Dermis blood vessel endothelial cell (primary cell): ENCODE measurements at places on chromosomes 16 and 17. TPM values are rescaled to one million over a fixed set of nuclear protein-coding genes. Genes with fewer than 3 reads are reported as not detected.

GRCh38 chr17:39677542-39678339 is 9.5 kb downstream of the PNMT start:
- DNase-seq: no peak

DNA sequence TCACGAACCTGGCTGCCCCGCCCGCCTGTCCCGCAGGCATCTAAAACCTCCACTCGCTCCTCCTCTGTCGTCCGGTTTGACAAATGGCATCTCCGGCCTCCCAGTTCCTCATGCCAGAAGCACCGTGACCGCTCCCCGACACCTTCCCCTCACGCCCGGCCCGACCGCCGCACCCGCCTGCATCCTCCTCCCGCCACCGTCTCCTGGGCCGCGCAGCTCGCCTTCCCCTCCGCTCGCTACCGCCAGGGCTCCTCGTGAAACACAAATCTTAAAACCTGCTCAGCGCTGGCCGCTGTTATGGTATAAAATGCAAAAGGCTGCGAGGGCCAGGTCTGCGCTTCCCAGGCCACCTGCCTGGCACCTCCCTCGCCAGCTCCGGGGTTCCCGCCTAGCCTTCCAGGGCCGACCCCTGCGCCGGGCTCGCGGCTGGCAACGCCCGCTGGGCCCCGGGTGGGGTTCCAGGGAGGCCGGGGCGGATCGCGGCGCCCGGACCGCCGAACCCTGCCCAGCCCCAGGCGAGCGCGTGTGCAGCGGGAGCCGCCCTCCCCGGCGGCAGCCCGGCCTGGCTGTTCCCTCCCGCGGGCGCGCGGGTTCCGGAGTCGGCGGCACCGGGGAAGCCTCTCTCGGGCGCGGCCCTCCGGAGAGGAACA is 488 bp downstream of the SPSB3 start:
- DNase-seq: peak; percentile 47

GRCh38 chr17:66777689-66778225 is 57.2 kb upstream of the CACNG5 start:
- no peak for DNase-seq

- DNase-seq: peak; percentile 50
Measured at GRCh38 chr17:17942846-17943245, 29.4 kb downstream of the TOM1L2 start.

DNA sequence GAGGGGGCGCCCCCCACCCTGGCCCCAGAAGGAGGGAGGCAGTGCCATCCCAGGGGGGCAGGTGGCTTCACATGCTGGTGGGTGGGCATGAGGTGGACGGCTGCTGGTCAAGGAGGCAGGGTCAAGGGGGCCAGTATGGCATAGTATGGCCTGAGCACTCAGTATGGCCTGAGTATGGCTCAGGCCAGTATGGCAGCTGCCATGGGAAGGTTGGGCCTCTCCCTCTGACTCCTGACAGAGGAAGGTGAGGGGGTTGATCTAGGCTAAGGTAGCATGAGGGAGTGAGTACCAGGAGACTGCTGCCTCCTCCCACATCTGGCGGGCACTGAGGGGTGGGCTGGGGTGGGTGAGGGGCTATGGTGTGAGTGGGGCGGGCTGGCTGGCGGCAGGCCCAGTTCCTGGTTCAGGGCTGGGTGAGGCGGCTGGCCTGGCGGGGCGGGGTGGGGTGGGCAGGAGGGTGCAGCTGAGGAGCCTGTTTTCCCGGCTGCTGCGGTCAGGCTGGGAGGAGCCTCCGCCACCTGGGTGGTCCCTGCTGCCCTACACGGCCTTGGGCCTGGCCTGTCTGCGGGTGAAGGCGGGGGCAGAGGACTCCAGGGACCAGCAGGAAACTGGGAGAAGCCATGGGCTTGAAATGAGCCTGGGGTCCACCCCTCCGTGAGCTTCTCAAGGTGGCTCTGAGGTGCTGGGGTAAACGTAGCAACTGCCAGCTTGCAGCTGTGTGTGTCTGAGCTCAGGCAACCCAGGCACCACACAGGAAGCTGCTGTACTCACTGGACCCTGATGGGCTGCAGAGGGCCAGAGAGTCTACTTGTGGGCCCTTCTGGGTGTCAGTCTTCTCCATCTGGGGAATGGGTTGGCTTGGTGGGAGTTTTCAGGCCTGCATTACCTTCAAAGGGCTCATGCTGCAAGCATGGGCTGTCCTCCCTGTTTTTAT is 57.0 kb downstream of the RAI1 start:
- DNase-seq: no peak

Gene SP6
- total RNA-seq: 3.1 and 4.8 TPM in 2 replicates

Gene ARHGAP23
- total RNA-seq: 34.9 and 104 TPM in 2 replicates

Gene IRX3
- total RNA-seq: 0.88 and 1.0 TPM in 2 replicates

Gene ARHGAP27
- 61.8 and 66.5 TPM in 2 replicates for total RNA-seq

GRCh38 chr16:86576591-86577313 is 1.6 kb upstream of the FOXL1 start:
- DNase-seq: peak; percentile 54

GRCh38 chr16:70712942-70713341 is 27.1 kb upstream of the MTSS2 start:
- no peak for DNase-seq

DNA sequence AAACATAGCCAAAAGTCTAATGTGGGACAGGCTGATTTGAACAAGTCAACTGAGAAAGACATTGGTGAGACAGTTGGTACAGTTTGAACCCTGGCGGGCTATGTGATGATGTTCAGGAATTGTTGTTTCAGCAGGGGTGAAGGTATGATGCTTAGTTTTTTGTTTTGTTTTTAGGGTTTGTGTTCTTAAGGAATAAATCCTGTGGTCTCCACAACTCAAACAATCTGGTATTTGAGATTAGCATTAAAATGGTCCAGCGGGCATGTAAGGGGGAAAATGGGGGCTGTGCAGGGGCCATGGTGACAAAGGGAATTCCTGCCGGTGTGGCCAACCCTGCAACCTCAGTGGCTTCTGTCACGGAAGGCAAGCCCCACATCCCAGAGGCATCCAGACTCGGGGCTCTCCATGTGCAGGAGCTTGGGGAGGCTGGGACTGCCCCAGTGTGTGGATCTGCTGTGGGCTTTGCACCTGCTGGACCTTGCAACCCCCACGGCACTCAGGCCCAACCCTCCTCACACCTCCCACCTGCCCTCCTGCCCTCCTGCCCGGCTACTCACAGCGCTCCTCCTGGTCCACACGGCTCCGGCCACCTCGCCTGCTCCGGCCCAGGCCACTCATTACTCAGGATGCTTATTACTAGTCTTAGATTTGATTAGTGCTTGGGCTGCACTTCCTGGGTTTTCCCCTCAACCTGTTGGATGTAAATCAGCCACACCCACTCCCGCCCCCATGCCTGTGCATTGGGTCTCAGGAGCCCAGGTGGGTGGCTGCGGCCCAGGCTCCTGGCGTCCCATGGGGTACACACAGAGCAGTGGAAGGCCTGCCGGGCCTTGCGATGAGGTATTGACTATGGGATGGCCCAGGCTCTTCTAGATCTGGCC is at the start of gene TNFRSF13B:
TSS of gene TNFRSF13B (minus strand) at position 661 of the 881 bp plus-strand sequence. CDS start at position 618, 43 bp downstream.
- DNase-seq: no peak

Gene ST6GALNAC2
- total RNA-seq: 0.28 and 0.51 TPM in 2 replicates

DNA sequence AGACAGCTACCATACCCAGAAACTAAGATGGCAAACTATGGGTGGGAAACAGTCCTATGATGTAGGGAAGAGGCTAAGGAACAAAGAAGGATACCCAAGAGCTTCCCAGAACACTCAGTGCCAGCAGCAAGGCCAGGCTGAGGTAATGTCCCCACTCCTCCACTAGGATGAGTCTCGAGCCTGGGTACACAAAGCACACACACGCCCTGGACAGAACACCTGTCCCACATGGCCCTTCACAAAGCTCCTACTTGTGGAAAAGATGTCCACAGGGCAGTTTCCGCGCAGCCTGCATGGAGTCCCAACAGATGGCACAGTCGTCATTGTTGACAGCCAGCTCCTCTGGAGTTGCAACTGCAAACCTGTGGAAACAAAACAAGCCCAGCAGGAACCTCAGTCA is 23.9 kb downstream of the AMFR start:
- peak; percentile 28 for DNase-seq

DNA sequence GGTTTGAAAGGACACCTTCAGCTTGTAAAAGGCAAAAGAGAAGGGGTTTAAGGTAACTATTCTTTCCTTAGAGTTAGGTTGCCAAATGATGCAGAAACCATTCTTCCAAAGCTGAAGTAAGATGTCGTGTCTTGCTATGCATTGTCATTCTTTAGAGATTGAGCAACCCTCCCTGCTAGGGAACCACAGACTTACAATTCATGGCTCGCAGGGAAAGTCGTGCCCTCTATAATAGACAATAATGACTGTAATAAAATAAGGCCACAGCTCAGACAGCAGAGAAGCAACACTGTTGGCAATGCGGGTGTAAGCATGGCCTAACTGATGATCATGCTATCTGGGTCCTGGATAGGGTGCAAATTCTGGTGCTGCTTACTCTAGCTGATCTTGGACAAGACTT is 129.6 kb upstream of the CDH13 start:
- DNase-seq: no peak

DNA sequence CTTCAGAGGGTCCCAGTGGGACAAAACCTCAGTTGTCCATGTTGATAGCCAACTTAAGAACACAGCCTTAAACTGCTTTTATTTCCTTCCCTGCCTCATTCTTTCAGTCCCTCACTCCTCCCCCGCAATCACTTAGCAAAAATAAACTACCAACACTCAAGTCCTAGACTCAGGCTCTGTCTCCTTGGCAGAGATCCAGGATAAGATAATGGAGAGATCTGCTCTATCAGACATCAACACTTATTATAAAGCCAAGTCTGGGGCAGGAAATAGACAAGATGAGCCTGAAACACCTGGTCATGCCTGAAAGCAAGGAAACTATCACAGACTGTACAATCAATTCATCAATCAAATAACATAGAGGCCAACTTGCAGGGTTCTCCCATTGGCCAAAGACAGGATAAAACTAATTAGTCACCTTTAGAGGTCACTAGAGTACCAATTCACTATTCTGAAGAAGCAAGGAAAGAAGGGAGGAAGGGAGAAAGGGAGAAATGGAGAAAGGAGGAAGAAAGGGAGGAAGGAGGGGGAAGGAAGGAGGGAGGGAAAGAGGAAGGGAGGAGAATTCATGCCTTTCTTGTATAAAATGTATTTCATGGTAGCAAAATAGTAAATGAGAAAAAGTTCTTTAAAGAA is 15.7 kb downstream of the HYDIN start:
- DNase-seq: peak; percentile 34

DNA sequence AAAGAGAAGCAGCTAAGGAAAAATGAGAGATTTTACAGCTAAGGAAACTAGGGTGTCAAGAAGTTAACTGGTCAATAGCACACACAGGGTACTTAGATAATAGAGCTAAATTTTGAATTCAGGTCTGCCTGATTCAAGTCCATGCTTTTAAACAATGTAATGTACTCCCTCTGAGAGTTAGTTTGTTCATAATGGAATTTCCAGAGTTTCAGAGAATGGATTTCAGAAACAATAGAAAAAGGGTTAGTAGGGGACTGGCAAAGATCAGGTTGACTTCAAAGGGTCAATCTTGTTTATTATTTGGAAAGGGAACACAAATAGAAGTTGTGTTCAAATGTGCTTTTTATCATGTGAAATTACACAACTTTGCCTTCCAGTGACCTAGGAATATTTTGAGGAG is 17.9 kb downstream of the NSRP1 start:
- DNase-seq: peak; percentile 17

Gene EVPL
- total RNA-seq: under 0.01 and 0.05 TPM in 2 replicates

Gene NME1
- total RNA-seq: 100 and 135 TPM in 2 replicates

Gene KRT39
- not detected in 2 replicates for total RNA-seq

DNA sequence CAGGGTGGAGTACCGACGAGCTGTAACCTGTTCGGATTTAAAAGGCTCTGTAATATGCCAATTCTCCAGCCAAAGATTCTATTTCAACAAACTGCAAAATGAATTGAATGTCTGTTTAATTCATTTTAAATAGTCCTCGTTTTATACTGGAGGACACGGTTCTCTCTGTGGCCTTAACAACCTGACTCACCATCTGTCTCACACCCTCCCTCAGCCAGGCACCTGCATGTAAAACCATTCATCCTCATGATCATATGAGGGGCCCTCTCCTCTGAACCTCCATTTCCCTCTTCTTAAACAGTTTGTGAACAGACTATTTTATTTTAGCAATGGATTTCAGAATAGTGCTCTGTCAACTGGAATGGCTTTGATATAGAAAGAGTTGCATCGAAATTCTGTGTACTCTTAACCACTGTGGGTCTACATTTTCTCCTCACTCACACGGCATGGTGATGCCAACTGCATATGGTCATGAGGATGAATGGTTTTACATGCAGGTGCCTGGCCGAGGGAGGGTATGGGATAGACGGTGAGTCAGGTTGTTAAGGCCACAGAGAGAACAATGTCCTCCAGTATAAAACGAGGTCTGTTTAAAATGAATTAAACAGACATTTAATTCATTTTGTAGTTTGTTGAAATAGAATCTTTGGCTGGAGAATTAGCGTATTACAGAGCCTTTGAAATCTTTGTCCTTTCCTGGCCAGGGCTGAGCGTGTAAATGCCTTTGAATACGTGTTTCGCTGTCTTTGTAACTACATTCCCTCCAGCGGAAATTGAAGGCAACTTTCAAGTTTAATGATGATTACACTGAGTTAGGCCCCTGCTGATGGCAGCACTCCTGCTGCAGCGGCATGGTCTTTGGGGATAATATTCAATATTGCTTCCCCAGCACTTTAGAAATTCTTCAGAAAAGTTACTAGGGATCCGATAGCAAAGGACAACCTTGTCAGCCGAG is 329.6 kb downstream of the SNX29 start:
- no peak for DNase-seq

DNA sequence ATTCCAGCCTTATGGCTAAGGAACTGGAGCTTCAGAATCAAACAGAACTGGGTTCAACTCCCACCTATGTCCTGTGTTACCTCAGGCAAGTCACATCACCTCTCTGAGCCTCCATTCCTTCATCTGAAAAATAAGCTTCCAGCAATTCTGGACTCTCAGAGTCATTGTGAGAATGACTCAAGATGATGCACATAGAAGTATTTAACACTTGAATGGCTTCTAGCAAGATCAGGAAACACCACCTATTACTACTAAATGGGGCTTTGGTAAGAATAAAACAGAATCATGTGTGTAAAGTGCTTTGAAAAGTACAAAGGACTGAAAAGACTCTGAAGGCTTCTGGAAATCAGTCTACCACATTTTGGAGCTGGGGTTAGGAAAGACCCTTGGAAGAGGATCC is 30.8 kb upstream of the CALB2 start:
- no peak for DNase-seq

Gene ST6GALNAC1
- total RNA-seq: not detected in 2 replicates

DNA sequence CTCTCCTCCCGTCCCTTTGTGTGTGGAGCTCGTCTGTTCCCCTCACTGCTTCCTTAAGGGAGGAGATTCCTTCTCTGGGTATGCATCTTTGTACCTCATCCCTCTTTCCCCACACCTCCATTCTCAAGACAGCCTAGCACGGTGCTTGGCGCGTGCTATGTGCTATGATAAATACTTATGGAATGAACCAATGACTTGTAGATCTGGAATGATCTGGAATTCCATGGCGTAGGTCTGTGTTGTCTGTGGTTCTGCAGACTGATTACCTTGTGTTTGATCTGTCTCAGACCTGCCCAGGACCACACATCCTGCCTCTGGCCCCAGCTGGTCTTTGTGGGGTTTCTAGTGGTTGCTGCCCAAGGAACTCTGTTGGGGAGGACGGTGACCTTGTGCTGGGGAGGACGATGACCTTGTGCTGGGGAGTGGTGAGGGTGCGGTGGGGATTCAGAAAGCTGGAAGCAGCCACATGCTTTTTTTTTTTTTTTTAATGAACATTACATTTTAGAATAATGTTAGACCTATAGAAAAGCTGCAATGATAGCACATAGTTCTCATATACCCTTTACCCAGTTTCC is 33.5 kb upstream of the ETV4 start:
- peak; percentile 50 for DNase-seq

Gene CDH13
- 135 and 210 TPM in 2 replicates for total RNA-seq

Gene RPL23
- total RNA-seq: 921 and 1,590 TPM in 2 replicates

- DNase-seq: peak; percentile 27
Measured at GRCh38 chr17:45425125-45425983, 7.3 kb downstream of the ARHGAP27 start.
